ENCODE measurements at places on chromosomes 5 and 9.

GRCh38 chr5:179294891-179295777, 50.1 kb downstream of the ADAMTS2 start:
- DNase-seq = no peak

DNA sequence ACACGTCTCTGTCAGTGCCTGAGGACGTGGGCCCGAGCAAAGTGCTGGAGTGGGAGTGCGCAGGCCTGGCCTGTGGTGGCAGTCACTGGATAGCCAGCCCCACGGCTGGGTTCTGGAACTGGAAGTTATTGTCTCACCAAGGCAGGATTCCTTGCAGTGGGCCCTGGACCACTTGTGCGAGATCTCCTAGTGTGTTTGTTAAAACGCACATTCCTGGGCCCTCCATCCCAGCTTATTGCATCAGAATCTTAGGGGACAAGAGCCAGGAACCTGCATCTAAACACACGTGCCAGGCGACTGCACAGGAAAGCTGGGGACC, 26.9 kb downstream of the PTPA start:
- peak; percentile 19 for DNase-seq

DNA sequence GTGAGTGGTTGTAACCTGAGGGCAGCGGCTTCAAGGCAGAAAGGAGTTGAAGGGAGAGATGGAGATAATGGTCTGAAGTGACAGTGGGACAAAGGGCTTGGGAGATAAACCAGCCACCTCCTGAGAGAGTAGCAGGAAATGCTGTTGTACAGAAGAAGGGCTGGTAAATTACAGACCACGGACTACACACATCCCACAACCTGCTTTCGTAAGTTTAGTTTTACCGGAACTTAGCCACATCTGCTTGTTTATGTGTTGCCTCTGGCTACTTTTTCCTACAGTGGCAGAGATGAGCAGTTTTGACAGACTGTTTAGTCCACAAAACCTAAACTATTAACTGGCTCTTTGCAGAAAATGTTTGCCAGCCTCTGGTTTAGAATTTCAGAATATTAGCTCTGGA, 269.5 kb downstream of the ARHGEF28 start:
- no peak for DNase-seq

DNA sequence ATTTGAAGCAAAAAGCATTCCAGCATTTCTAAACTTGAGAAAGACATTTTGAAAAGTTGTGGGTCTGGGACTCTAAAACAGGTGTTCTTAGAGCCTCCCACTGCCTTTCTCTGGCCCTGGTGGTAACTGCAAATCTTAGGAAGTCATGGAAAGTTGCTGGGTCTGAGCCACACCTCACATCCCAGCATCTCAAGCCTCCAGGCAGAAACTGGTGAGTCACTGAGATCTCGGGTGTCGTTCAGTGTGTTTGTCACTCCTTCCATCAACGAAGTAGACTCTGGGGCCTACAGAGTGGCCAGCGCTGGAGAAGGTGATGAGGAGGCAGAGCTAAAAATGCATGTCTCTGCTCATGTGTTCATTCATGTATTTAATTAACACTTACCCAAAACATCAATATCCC, 59.6 kb upstream of the C5orf58 start:
- DNase-seq = no peak

GRCh38 chr5:22751536-22751935, 101.6 kb downstream of the CDH12 start:
- DNase-seq = no peak

GRCh38 chr5:132777209-132778069, at the start of gene SEPTIN8:
TSS of gene SEPTIN8 (minus strand) at chr5:132777239. CDS start at chr5:132777137, 102 bp downstream.
- peak; percentile 82 for DNase-seq

DNA sequence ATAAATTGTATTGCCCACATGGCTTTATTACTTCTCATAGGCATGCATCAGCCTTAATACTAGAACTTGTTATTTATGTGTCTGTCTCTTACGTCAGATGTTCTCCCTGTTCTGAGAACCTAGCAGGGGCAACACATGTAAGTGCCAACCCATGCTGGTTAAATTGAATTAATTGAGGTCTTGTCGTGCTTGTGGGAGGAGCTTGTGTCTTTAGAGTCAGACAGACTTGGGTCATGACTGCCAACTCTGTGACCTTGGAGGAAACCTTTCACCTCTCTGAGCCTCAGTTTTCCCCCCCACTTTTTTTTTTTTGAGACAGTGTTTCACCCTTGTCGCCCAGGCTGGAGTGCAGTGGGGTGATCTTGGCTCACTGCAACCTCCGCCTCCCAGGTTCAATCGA, 2.2 kb upstream of the MEGF9 start:
- no peak for DNase-seq

- DNase-seq = no peak
Measured at GRCh38 chr9:7828334-7828733, 28.8 kb upstream of the DMAC1 start.

DNA sequence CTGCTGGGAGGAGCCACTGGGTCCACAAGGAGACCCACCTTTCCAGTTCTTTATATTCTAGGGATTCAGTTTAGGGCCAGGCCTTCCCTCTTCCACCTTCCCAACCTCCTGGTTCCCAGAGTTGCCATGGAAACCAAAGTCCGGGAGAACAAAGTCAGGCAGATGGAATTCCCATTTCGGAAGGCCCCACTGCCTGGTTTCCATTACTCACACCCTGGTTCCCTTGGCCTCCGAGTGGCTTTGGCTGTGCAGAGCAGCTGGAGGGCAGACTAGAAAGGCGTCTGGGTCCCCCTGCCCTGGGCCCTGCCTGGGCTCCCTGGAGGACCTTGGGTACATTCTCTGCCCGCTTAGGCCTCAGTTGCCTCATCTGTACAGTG, 136.1 kb downstream of the RGS3 start:
- no peak for DNase-seq

DNA sequence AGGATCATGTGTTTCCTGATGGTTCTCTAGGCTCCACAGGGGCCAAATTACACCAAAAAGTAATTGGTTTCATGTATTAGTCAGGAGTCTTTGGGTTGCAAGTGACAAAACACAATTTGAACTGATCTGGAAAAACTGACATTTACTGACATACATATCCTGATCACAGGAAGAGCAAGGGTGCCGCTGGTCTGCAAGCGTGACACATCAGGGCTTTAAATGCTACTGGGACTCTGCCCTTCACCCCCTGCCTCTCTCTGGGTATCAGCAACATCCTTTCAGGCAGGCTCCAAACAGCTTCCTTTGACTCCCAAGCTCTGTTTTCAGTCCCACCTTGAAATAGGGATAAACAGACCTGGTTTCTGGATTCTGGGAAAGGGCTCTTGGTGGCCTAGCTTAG, 197.5 kb downstream of the PALM2AKAP2 start:
- DNase-seq = no peak

- no peak for DNase-seq
Measured at GRCh38 chr5:116908537-116908936, 333.9 kb upstream of the SEMA6A start.
